ENCODE measurements at places on chromosomes 6 and 20.

- no peak for DNase-seq
These were observed 135.5 kb downstream of the CLIC5 start for GRCh38 chr6:45880159-45880558.

- no peak for DNase-seq
These were observed 36.0 kb upstream of the MTRF1L start for GRCh38 chr6:153038378-153039057.

DNA sequence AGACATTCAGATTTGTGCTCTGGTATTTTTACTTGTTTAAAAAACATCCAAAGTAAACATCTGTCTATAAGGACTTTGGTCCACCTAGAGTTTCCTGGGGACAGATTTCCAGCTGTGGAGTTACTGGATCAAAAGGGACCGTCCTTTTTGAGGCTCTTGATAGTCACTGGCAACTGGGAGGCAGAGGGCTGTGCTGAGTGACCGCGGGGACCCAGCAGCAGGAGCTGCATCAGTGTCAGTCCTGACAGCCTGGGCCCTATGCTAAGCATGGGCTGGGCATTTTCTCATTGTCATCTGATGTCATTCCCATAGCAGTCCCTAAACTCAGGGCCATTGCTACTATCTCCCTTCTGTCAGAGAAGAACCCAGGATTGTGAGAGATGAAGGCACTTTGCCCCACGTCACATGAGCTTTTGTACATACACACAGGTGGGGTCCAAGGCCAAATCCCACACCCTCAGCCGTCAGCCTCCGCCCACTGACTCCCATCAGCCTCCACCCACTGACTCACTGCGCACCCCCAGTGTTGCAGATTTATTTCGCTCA lies 293.8 kb downstream of the TAF4 start:
- no peak for DNase-seq

- DNase-seq = no peak
These were observed 156.1 kb downstream of the UBE3D start for GRCh38 chr6:82909551-82909950.

DNA sequence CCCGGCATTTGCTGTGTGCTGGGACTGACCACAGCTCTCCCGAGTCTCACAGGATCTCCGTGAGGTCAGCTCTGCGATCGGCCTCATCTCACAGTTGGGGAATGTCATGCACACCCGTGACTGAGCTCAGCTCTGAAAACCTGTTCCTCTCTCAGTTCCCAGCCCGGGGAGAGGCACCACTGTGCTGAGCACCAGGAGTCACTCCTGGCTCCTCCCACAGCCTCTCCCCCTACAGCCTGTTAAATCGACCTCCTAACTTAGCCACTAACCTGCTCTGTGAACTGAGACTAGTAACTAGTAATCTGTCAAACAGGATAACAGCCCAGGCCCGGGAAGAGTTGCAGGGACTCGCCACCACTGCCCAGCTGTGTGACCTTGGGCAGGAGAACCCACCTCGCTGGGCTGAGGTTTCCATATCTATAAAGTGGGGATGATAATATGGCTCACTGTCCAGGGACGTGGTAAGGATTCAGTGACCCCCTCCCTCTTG lies 20.1 kb upstream of the NOL4L start:
- DNase-seq = no peak

GRCh38 chr6:141398949-141399348 lies 733.8 kb upstream of the GJE1 start:
- DNase-seq = no peak

DNA sequence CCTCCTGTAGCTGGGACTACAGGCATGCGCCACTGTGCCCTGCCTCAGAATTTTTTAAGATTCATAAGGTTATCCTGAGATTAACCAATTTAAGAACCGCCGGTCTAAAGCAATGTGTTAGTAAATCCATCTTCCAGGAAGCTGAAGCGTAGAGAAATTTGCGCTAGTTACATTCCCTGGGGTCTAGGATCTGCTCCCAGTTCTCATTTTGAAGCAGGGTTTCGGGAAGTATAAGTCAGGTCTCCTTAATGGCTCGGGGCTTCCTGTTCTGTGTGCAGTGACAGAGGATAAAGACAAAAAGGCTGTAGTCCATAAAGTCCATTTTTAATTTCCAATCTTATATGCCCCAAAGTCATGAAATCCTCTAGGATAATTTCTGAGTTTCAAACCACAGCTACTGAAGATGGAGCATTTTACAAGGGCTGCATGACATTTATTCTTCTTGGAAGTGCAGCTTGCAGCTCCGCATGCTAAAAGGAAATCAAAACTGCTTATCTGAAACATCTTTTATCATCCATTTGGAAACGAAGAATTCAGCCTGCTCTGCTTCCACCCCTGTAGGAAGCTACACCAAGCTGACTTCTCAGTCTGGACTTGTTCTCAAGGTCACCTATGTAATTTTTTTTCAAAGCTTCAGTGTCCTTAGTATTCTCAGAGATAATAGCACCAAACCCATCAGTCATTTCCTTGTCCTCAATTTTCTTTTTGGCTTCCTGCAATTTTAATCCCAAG lies 326.1 kb downstream of the PRL start:
- DNase-seq = no peak

Measured in stimulated activated CD8-positive, alpha-beta memory T cell treated with anti-CD3 and anti-CD28 coated beads, Interleukin-15, amount 100 ng/mL, for 24 hours (primary cell).